ENCODE measurements at places on chromosomes 1 and 21. TPM values are rescaled to one million over a fixed set of nuclear protein-coding genes. Genes with fewer than 3 reads are reported as not detected.

Gene LCE1C
- total RNA-seq, result not detected

Gene PODN
- total RNA-seq, result not detected

Gene MRAP
- not detected for total RNA-seq

Gene CELSR2
- total RNA-seq, result 3.1 TPM

Gene TEX50
- not detected for total RNA-seq

DNA sequence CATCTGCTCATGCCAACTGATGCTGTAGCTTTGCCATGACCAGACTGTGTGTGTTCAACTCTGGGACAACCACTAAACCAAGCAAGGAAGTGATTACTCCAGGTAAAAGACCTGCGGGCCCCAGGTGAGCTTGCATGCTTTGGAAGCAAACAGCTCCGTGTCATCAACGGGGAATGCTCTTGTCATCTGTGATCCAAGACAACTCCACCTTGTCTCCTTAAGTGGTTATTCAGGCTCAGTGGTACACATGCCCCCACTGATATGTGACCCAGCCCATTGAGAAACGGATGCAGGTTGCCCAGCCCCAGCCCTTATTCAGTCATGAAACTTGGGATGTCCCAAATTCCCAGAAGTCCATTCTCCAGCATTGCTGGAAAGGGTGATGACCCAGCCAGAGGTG is 89.0 kb downstream of the TIAM1 start:
- H3K4me1 ChIP-seq, result no peaks in the 10 kb centered on the region
- H3K27me3 ChIP-seq, result no peaks in the 10 kb centered on the region
- no peaks in the 10 kb centered on the region for H3K36me3 ChIP-seq
- H3K27ac ChIP-seq, result no peak overlapping the region

DNA sequence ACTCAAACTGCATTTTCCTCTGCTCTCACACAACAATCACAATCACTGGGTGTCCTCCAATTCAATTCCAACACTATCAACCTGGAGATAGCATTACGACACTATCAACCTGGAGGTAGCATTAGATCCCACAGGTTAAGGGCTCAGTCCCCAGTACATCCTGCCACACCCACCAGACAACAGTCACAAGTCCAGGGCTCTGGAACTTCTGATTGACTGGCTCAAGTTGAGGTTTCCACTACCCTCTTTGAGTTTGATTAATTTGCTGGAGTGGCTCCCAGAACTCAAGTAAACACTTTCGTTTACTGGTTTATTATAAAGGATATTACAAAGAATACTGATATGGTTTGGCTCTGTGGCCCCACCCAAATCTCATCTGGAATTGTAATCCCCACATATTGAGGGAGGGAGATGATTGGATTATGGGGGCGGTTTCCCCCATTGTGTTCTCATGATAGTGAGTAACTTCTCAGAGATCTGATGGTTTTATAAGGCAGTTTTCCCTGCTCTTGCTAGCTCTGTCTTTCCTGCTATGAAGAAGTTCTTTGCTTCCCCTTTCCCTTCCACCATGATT is 49.6 kb upstream of the ARHGAP29 start:
- no peaks in the 10 kb centered on the region for H3K27me3 ChIP-seq
- H3K36me3 ChIP-seq, result no peaks in the 10 kb centered on the region
- H3K4me3 ChIP-seq, result no peak overlapping the region
- no peak overlapping the region for H3K27ac ChIP-seq
- H3K4me1 ChIP-seq, result no peaks in the 10 kb centered on the region

- H3K27ac ChIP-seq, result peak overlapping the region; percentile 28
- DNase-seq, result no peak
- H3K36me3 ChIP-seq, result no peaks in the 10 kb centered on the region
- H3K4me3 ChIP-seq, result peak overlapping the region; percentile 84
- no peaks in the 10 kb centered on the region for H3K27me3 ChIP-seq
Observed at GRCh38 chr1:39955547-39956539, 898 bp downstream of the MFSD2A start.

- no peaks in the 10 kb centered on the region for H3K27me3 ChIP-seq
- DNase-seq, result no peak
- H3K4me3 ChIP-seq, result no peak overlapping the region
Observed at GRCh38 chr1:234531151-234531635, 52.2 kb upstream of the TARBP1 start.

GRCh38 chr1:204194080-204194479 is 2.2 kb downstream of the KISS1 start:
- no peaks in the 10 kb centered on the region for H3K27me3 ChIP-seq
- no peak overlapping the region for H3K4me3 ChIP-seq
- H3K27ac ChIP-seq, result no peak overlapping the region
- H3K36me3 ChIP-seq, result no peaks in the 10 kb centered on the region

DNA sequence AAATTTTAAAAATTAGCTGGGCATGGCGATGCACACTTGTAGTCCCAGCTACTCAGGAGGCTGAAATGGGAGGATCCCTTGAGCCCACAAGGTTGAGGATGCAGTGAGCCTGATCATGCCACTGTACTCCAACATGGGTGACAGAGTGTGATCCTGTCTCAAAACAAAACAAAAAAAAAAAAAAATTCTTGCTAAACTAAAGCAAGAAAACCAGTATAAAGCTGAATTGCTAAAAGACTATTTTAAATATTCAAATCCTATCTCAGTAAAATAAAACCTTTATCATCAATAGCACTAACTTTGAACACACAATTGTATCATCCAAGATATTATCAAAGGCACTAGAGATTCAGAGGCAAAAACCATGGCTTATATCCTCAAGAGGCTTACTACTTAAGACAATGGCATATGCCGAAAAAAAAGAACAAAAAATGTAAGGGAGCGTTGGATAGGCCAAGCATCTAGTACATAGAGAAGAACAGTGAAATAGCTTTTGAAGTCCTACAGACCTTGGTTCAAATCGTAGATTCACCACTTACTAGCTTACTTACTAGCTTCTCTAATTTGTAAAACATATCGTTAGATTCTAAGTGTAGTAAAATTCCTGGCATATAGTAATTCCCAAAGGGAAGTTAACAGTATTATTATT is 3.6 kb downstream of the EPS15 start:
- H3K36me3 ChIP-seq, result no peaks in the 10 kb centered on the region
- H3K27ac ChIP-seq, result no peak overlapping the region
- H3K4me1 ChIP-seq, result peaks cover 48% of the 10 kb centered on the region
- no peaks in the 10 kb centered on the region for H3K27me3 ChIP-seq

DNA sequence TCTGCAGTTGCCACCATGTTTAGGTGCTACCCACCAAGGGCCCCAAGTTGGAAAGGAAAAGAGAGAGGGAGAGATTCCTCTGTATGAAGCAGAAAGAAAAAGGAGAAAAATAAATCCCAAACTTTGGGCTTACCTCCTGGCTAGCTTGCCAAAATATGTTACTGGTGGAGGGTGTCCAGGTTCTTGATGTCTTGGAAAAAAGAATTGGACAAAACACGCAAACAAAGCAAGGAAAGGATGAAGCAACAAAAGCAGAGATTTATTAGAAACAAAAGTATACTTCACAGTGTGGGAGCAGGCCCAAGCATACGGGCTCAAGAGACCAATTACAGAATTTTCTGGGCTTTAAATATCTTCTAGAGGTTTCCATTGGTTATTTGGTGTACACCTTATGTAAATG is 204.5 kb upstream of the LRRC7 start:
- no peak overlapping the region for H3K27ac ChIP-seq
- no peaks in the 10 kb centered on the region for H3K4me1 ChIP-seq
- DNase-seq, result no peak
- no peaks in the 10 kb centered on the region for H3K27me3 ChIP-seq
- H3K4me3 ChIP-seq, result no peak overlapping the region

- peaks cover 54% of the 10 kb centered on the region for H3K4me1 ChIP-seq
- DNase-seq, result no peak
- no peaks in the 10 kb centered on the region for H3K36me3 ChIP-seq
- H3K27ac ChIP-seq, result peak overlapping the region; percentile 51
- H3K4me3 ChIP-seq, result no peak overlapping the region
- no peaks in the 10 kb centered on the region for H3K27me3 ChIP-seq
Observed at GRCh38 chr1:8426996-8427395, 109.1 kb downstream of the SLC45A1 start.

DNA sequence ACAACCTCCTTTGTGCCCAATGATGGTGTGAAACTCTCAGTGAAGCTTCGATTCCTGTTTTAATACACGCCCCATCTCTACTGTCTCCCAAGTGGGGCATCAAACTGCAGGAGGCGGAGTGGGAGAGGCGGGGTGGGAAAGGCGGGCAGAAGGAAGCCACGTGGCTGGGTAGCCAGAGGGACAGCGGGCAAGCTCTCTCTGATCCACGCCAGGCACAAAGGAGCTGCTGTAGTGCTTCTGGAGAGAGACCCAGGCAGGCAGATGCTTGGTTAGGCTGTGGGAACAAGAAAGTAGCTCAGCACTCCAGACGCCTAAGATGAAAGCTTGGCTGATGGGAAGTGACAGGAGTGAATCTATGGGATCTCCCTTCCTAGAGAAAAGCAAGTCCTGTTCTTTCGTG is 25.7 kb downstream of the TRIM67 start:
- no peaks in the 10 kb centered on the region for H3K4me1 ChIP-seq
- no peaks in the 10 kb centered on the region for H3K36me3 ChIP-seq
- no peak for DNase-seq
- no peak overlapping the region for H3K27ac ChIP-seq

- no peaks in the 10 kb centered on the region for H3K27me3 ChIP-seq
- DNase-seq, result no peak
- H3K36me3 ChIP-seq, result no peaks in the 10 kb centered on the region
Observed at GRCh38 chr1:9438431-9439073, 100.7 kb upstream of the SLC25A33 start.

GRCh38 chr1:20850021-20850420 is 62.9 kb upstream of the HP1BP3 start:
- H3K4me3 ChIP-seq, result no peak overlapping the region
- no peaks in the 10 kb centered on the region for H3K27me3 ChIP-seq
- DNase-seq, result no peak
- H3K36me3 ChIP-seq, result no peaks in the 10 kb centered on the region
- H3K27ac ChIP-seq, result no peak overlapping the region
- H3K4me1 ChIP-seq, result no peaks in the 10 kb centered on the region

DNA sequence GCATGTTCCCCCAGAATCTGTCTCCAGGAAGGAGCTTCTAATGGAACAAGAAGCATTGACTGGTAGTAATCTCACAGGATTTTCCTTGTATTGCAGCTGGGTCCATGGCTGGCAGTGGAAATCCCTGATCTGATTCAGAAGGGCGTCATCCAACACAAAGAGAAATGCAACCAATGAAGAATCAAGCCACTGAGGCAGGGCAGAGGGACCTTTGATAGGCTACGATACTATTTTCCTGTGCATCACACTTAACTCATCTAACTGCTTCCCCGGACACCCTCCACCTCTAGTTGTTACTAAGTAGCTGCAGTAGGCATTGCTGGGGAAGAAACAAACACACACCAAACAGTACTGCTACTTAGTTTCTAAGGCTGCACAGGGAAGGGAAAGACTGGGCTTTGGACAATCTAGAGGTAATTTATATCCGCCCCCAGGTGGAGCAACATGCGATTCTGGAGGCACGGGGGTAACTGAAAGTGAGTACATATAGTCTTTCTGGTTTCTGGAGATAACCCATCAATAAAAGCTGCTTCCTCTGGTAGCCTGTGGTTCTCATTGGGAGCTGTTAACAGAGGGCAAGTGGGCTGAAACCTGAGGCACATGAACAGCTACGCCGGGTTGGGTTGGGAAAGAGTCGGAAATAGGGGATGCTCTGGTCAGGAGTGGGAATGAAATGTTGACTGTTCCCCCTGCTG is 837 bp upstream of the USP21 start:
- peak overlapping the region; percentile 68 for H3K4me3 ChIP-seq
- DNase-seq, result no peak
- no peaks in the 10 kb centered on the region for H3K27me3 ChIP-seq
- H3K4me1 ChIP-seq, result peaks cover 31% of the 10 kb centered on the region
- H3K27ac ChIP-seq, result peak overlapping the region; percentile 84

DNA sequence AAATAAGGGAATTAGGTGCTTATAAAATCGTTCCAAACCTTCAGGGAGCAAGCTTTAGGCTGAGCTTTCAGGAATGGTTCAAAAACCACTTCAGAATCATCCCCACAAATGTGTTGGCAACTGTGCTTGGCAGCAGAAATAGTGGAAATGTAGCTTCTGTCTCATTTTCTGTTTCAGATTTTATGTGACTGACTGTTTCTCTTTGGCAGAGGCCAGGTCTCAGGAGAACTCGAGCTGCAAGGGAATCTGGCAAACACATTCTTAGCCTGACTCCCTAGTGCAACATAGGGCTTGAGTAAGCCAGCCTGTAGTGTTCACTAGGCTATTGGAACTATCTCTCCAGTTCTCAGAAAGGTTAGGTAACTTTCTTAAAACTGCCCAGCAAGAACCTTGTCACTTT is 128.6 kb downstream of the PLA2G4A start:
- H3K27me3 ChIP-seq, result no peaks in the 10 kb centered on the region
- no peak overlapping the region for H3K4me3 ChIP-seq
- no peaks in the 10 kb centered on the region for H3K4me1 ChIP-seq
- no peaks in the 10 kb centered on the region for H3K36me3 ChIP-seq

GRCh38 chr1:67771749-67772148 is 61.5 kb downstream of the GNG12 start:
- H3K36me3 ChIP-seq, result no peaks in the 10 kb centered on the region
- no peak for DNase-seq
- no peaks in the 10 kb centered on the region for H3K4me1 ChIP-seq

DNA sequence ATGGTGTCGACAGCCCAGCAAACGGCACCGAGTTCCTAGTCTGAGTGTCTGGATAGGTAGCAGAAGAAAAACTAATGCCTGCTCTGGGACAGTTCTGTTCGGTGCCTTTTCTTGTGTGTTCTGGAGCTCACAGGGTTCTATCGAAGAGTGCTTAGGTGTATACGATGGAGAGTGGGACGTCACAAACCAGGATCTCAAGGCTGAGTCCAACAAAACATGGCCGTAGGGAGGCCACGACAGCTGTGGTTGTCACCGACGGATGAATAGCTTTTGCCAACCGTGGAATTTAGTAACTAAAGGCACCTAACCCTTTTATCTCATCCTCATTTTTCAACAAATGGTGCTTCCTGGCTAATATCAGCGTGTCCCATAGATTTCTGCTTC is 635 bp upstream of the SYNJ1 start:
- H3K27me3 ChIP-seq, result no peaks in the 10 kb centered on the region
- H3K4me1 ChIP-seq, result peaks cover 7% of the 10 kb centered on the region
- peaks cover 7% of the 10 kb centered on the region for H3K36me3 ChIP-seq
- H3K27ac ChIP-seq, result peak overlapping the region; percentile 82
- H3K4me3 ChIP-seq, result peak overlapping the region; percentile 78
- DNase-seq, result no peak

- H3K4me1 ChIP-seq, result no peaks in the 10 kb centered on the region
- no peak overlapping the region for H3K4me3 ChIP-seq
- H3K36me3 ChIP-seq, result no peaks in the 10 kb centered on the region
- no peak overlapping the region for H3K27ac ChIP-seq
- DNase-seq, result no peak
- H3K27me3 ChIP-seq, result no peaks in the 10 kb centered on the region
Observed at GRCh38 chr1:84277343-84278059, 24.0 kb upstream of the SAMD13 start.

GRCh38 chr1:39625462-39626273 is 13.8 kb downstream of the HEYL start:
- no peaks in the 10 kb centered on the region for H3K4me1 ChIP-seq
- no peak overlapping the region for H3K27ac ChIP-seq
- no peaks in the 10 kb centered on the region for H3K36me3 ChIP-seq
- H3K27me3 ChIP-seq, result no peaks in the 10 kb centered on the region
- H3K4me3 ChIP-seq, result no peak overlapping the region

DNA sequence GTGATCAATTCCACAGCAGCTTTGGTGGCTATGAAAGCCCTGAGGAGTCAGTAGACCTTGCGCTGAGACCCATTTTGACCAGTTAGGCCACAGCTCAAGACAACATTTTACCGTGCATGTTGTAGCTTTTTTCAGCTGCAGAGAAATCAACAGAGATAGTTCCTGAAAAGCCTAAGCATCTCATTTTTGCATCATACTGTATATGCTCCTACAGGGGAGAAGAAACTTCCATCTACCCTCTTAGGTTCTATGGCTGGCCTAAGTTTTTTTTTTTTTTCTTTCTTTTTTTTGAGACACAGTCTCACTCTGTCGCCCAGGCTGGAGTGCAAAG is 24.8 kb upstream of the EYA3 start:
- H3K36me3 ChIP-seq, result no peaks in the 10 kb centered on the region
- no peaks in the 10 kb centered on the region for H3K4me1 ChIP-seq
- no peak for DNase-seq
- no peaks in the 10 kb centered on the region for H3K27me3 ChIP-seq
- no peak overlapping the region for H3K27ac ChIP-seq

Measured in naive thymus-derived CD4-positive, alpha-beta T cell (primary cell).